ENCODE measurements at places on chromosomes 12 and 14.

- peak; percentile 96 for DNase-seq
Observed at GRCh38 chr12:95446506-95446900, 27.4 kb upstream of the METAP2 start.

GRCh38 chr14:23162800-23163199 lies 20.7 kb downstream of the SLC7A8 start:
- no peak for DNase-seq

DNA sequence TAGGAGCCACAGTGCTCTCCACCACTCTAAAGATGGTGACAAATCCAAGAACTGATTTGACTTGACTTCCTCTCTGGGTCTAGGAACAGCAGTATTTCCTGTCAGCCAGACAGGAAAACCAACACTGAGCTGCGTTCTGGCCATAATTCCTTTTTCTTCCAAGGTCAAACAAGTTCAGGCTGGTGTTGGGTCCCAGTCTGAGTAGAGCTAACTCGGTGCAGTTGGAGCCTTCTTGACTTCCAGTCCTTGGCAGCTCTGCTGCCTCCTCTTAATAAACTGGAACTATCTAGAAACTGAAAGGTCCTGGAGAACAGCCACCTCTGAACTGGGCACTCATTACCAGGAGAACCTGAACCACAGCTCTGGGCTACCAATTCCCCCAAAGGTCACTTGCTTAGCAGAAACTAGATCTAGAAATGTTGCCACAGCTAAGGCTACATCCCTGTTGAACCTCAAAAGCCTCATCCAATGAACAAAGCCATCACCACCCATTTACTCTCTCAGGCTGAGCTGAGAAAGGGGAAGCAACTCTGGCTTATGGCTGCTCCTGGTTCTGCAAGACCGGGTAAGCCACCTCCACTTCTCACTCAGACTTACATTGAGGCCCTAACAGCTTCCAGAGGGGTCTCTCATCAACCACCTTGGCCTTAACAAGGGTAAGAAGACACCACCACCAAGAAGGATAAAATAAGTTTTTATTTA lies 27.7 kb downstream of the MAX start:
- DNase-seq: no peak

DNA sequence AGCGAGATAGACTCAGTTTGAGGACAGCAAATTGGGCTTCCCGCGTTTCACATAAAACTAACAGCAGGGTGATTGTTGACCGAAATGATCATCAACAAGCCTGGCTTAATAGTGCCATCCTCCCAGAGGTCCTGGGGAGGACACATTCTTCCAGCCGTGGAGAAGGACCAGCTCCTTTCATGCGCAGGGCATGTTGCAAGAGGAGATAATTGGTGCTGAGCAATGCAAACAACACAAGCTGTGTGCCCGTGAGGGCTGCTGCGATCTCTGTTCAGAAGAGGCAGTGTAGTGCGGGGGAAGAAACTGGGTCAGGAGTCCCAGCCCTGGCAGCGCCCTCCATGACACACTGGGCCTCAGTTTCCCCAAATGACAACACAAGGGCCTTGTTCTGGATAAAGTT lies 54.3 kb downstream of the CCDC85C start:
- no peak for DNase-seq

- no peak for DNase-seq
Observed at GRCh38 chr12:18932211-18932610, 194.3 kb downstream of the CAPZA3 start.

DNA sequence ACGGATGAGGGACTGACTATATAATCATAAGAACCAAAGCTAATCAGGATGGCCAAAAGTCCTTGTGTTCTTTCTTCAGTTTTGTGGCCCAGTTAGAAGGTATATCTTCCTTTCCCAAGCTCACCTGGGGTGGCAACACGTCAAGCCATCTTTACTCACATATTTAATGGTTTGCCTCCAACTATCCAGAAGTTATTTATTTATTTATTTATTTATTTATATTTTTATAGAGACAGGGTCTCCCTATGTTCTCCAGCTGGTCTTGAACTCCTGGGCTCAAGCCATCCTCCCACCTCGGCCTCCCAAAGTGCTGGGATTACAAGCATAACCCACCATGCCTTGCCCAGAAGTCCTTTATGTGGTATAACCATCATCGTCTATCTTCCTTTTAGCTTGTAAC lies 11.8 kb upstream of the SP7 start:
- no peak for DNase-seq

- no peak for DNase-seq
Observed at GRCh38 chr14:68391311-68392014, 401.4 kb downstream of the ZFP36L1 start.

DNA sequence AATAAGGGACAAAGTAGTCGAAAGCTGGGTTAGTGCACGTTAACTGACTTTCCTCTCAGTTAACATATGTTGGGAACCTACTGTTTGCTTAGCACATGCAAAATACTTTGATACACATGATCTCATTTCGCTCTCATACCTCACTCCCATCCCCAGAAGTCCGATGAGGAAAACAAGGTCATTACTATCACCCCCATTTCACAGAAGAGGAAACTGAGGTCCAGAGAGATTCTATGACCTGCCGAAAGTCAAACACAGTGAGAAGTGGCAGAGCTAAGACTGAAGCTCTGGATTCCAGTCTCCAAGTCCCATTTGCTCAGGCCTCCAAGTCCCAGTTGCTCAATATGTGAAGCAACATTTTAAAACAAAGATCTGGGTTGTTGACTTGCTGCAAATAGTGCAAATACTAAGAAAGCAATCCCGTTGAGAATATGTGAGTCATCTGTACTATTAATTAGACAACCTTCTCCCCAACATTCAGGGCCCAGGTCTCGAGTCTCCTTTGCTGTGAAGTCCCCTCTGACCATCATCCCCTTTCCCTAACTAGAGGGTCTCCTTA lies 170.6 kb upstream of the PWP1 start:
- no peak for DNase-seq

DNA sequence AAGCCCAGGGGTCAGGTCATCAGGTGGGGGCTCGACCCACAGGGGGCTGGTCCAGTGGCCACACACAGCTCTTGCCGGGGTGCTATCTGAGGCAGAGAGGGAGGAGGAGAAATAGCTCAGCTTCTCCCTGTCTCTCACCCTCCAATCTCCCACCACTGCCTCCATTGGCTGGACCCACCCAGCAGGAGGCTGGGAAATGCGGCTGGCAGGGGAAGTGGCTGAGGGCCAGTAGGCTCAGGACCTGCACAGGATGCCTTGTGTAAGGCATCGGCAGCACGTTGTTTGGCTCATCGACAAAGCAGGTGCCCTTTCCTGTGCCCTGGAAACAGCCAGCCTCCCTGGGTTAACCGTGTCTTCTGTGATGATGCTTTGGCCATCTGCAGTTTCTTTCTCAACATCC lies 58.8 kb upstream of the SLC24A4 start:
- DNase-seq: peak; percentile 59

Data from endodermal cell (in vitro differentiated cells).